ENCODE measurements at places on chromosomes 16 and 17. TPM values are rescaled to one million over a fixed set of nuclear protein-coding genes. Genes with fewer than 3 reads are reported as not detected.

CLEC18B gene
- total RNA-seq = 0.43 TPM

HBA2 gene
- 0.40 TPM for total RNA-seq

SLC6A2 gene
- 0.05 TPM for total RNA-seq

CD7 gene
- 0.20 TPM for total RNA-seq

HOXB2 gene
- not detected for total RNA-seq

GAST gene
- total RNA-seq = not detected

GAS2L2 gene
- 0.09 TPM for total RNA-seq

UMOD gene
- total RNA-seq = not detected

TLCD1 gene
- total RNA-seq = 46.7 TPM

TBC1D3C gene
- not detected for total RNA-seq

REXO5 gene
- total RNA-seq = 3.5 TPM

METTL2A gene
- total RNA-seq = 31.9 TPM

GRAP gene
- total RNA-seq = 0.16 TPM

VTN gene
- total RNA-seq = 18.8 TPM

DPEP3 gene
- not detected for total RNA-seq

All from A549 treated with CpdA at 1 μM for 4 hours (cell line).